Right cardiac atrium (tissue), 5 donors: ENCODE measurements at places on chromosomes 7 and 10.

DNA sequence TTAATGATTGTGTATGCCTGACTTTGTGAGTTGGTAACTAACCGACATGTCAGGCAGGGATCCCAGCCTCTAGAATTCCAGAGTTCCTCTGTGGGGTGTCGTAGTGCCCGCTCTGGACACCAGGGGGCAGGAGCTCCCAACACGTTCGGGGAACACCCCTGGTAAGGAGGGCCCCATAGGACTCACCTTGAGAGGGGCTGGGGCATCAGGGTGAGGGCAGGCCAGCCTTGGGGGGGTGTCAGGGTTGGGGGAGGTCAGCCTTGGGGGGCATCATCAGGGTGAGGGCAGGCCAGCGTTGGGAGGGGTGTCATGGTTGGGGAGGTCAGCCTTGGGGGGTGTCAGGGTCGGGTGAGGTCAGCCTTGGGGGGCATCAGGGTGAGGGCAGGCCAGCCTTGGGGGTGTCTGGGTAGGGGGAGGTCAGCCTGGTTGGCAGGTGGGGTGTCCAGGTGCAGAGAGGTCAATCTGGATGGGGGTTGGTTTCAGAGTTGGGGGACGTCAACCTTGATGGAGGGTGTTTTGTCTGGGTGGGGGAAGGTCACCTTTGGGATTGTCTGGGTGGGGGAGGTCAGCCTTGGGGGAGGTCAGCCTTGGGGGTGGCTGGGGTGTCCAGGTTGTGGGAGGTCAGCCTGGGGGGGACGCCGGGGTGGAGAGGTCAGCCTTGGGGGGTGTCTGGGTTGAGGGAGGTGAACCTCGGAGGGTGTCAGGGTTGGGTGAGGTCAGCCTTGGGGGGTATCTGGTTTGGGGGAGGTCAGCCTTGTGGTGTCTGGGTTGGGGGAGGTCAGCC lies 45.6 kb upstream of the SUN1 start:
- DNase-seq: peak; percentile 91

DNA sequence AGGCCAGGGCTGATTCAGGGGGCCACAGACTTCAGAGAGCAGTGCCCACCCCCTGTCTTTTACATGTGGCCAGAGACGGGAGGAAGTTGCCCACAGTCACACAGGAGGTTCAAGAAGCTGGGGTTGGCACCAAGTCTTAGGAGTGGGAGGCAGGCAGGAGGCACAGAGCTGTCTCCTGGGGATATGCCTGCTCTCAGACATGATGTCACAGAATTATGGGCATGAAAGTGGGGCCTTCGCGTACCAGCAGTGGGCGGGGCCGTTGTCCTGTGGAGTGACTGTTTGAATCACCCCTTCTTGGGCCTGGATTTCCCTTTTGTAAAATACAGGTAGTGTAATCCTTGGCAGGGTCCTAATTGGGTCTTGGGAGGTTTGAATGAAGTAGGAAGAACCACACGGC lies 81.2 kb upstream of the PPIF start:
- peak; percentile 71 for DNase-seq

DNA sequence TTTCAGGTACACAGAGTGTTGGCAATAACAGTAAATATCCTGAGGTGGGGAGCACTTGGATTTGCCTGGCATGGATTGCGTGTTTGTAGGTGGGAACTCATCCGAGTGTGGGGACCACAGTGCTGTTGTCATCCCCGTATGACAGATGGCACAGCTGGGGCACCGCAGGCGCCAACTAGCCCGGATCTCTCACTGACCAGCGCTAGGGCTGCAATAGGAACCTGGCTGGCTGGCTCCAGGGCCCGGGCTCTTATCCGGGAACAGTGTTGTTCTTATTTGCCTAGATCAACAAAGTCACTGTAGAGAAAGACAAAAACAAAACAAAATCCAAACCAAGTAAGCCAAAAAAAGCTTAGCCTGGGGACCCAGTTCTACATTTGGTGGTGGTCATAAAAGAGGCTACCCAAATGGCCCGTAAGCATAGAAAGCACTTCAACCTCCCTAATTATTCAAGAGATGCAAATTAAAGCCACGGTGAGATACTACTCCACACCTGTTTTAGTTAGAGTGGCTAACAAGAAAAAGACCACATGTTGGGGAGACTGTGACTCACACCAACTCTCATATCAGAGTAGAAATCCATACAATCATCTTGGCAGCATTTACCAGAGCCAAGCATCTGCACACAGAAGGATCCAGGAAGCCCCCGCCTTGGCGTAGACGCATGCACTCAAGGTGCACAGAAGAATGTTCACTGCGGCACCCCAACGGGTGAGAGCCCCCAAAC lies 27.2 kb upstream of the PFKFB3 start:
- DNase-seq: peak; percentile 58

GRCh38 chr7:141960687-141961422 lies 12.7 kb downstream of the TAS2R38 start:
- DNase-seq: no peak
